ENCODE measurements at places on chromosomes 2 and 18.

GRCh38 chr18:58194028-58194427 lies 150.0 kb downstream of the NEDD4L start:
- peak; percentile 60 for DNase-seq

DNA sequence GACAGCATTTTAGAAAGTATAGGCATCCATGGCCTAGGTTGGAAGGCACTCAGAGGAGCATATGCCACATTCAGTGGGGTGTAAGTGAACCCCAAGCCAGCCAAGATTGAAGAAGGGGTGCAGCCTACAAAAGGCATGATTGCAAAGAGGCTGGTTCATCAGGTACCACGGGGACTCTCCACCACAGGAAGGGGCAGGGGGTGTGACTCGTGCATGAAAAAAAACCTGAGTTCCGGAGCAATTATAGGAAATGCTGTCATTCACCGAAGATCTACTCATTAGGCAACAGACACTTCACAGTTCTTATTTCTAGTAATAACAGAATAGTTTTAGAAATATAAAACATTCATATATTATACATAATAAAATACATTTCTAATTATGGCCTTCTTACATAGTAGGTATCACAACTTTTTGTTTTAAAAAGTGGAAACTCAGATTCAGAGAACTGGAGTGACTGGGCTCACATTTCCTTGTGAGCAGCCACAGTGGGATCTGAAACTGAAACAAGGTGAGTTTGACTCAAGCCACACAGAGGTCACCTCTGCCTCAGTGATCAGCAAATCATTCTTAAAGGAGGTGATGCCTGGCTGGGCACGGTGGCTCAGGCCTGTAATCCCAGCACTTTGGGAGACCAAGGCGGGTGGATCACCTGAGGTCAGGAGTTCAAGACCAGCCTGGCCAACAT lies 188.4 kb upstream of the GYPC start:
- DNase-seq, result no peak

- DNase-seq, result peak; percentile 24
Observed at GRCh38 chr2:112688086-112688880, 32.5 kb upstream of the NT5DC4 start.

DNA sequence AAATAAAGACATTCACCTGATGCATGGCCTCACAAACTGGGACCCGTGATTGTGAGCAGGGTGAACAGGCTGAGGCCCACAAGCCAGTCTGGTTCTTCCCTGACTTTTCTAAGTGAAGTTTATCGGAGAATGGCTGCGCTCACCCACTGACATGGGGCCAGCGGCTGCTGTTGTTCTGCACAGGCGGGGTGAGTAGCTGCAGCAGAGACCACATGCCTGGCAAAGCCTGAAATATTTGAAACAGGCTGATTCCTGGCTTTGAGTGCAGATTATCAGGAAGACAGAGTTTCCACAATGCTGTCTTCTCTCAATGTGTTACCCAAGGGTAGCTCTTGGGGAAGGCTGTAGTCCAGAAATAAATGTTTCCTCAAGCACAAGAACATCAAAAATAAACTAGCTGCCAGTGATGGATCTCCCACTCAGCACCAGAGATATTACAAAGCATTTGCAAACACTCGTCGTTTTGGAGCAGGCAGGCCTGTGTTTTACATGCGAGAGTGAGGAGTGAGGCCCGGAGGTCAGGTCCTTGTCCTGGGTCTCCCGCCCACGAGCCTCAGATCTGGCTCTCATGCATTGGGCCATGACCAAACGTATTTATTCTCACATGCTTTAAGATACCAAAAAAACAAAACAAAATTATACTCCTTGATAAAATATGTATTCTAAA lies 647.1 kb downstream of the GALR1 start:
- no peak for DNase-seq

DNA sequence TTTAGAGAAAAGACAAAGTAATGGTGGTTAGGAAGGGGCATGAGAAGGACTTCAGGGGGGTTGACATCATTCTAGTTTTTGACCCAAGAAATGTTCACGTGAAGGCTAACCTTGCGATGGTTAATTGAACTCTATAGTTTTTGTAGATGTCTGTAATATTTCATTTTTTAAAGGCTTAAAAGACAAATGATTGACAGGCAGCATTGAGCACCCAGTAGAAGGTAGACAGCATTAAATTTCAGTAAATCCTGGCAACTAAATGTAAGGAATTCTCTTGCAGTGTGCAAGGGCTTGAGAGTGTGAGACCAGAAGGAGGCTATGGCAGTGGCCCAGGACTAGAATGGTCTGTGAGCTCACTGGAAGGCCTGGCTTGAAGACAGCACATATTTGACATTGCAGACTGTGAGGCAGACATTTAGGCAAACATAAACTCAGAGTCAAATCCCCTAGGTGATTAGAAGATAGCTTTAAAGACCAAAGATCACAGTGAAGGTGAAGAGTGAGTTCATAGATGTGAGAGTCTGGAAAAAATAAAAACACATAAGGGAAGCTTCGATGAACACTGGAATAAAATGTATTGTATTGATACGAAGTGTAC lies 100.1 kb upstream of the MAP4K4 start:
- peak; percentile 48 for DNase-seq

DNA sequence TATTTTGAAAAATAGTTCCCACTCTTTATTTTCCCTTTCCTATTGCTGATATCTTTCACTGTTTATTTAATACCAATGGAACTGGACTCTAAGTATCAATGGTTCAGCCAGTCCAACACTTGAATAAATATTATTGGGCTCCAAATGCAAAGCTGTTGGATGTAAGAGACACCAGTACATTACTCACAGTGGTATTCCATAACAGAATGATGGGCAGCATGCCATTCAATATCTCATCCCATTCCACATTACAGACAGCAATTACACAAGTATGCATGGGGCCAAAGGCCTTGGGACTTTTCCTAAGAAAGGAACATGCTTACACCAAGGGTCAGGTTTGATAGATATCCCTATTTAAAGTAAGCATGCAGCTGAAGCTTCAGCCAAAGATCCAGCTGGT lies 231.9 kb downstream of the RND3 start:
- DNase-seq, result peak; percentile 90

DNA sequence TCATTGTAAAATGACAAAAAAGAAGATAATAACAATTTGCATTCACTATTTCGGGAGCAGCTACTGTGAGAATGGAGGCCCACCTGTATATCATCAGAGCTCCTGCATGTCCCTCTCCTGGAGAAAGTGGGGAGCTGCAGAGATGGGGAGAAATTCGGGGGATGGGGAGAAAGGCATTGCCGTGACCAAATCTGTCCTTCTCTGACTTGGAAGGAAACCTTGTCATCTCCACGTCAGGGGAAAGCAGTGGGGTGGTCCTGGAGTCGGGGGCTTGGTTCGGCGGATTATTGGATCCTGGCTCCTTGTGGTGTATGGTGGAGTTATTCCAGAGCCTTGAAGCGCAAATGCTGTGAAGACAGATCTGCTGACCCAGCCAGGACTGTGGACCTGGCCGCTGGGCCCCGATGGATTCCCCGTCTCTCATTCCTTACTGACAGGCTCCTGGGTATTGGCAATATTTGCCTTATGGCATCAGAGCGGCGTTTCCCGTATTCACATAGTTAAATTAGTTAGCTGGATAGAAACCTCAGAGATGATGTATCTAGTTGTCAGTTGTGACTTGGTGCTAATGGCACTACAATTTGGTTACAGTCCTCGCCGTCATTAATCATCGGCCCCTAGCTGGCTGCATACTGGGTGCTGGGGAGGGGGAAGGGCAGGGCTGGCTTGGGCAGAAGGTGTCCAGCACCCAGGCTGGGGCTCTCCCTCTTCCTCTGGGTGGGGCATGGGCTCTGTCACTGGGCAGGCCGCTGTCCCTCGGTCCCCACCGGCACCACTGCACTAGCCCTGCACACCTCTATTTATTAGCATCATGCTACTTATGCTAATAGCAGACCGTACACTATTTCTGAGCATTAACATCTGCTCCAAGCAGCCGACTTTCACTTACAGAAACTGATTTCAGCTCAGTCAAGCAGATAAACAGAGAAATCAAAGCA lies 31.7 kb downstream of the CELF4 start:
- no peak for DNase-seq

DNA sequence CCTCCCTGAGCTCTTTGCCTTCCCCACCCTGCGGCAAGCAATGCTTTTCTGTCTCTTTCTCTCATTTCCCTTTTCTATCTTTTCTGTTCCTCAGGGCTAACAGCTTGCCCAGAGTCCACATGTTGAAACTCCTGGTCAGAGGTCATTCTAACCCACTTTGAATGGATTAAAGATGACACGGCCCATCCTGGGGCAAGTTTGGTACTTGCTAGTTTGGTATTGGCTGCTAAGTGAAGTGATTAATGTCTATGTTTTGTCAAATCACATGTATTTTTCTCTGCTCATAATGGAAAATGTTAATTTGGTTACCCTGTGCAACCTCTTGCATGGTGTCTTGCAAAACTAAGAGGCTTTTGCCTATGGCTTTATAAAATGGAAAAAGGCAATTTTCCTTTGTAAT lies 960.2 kb downstream of the CNTNAP5 start:
- DNase-seq, result peak; percentile 55

- no peak for DNase-seq
Observed at GRCh38 chr2:11939523-11939922, 193.1 kb downstream of the LPIN1 start.

GRCh38 chr2:26670171-26670570 lies 22.4 kb upstream of the KCNK3 start:
- peak; percentile 37 for DNase-seq

GRCh38 chr2:20930928-20931327 lies 108.0 kb upstream of the LDAH start:
- peak; percentile 53 for DNase-seq

DNA sequence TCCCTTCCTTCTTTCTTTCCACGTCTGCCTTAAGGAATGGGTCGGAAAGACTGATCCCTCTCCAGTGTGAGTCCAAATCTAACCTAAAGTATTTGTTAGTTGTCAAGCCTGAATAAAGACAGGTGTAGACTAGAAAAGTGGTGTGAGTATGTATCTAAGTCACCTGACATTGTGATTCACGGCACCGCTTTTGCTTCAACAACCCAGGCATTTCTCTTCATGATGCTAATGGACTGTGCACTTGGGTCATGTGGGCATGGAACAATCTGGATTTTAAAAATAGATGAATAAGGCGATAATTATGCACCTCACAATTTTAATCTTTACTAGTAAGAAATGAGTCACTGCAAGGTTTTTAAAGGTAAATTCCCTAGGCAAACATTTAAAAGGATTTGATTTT lies 107.5 kb downstream of the LIPG start:
- no peak for DNase-seq

GRCh38 chr2:29162204-29162928 lies 47.2 kb downstream of the CLIP4 start:
- no peak for DNase-seq

DNA sequence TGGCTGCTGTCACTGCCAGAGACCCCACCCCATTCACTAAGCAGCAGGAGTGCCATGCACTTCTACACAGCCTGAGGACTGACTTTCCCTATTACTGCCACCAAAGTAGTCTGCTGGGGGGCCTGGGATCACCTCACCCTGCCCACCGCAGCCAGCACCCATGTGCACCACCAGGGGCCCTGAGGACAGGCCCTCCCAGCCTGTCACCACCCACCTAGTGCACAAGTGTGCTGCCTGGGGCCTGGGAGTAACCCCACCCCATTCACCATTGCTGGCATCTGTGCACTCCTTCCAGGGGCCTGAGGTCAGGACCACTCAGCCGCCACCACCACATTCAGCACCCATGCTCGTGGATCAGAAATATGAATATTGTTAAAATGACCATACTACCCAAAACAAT lies 247.8 kb upstream of the NCKAP5 start:
- DNase-seq, result no peak

DNA sequence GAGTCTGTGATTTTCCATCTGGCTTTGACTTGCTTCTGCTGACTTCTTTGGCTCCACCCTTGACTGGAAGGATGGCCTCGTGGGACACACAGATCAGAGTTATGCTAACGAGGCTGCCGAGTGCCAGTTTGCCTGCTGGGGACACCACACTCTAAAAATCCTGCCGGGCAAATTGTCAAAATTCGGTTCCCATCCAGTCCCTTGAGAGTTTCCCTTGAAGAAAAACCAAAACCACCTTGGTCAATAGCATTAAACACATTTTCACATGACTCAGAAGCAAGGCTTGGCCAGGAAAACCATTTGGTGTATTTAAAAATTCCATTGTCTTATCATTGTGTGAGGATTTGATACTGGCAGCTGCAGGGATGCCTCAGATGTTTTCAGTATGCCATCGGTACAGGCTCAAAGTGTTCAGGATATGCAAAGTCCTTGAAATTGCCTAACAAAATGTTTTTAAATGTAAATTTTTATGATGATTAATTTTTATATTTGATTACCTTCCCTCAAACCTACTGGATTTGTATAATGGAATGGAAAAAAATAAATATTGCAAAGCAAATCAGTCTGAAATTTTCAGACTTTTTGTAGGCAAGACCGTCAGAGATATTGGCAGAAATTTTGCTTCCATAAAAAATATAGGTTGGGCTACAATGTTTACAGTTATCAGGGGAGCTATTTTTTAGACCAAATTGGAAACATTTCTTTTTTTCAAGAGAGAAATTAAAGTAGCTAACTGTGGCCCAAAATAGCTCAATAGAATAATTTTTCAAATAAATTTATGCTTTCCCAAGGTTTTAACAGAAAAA lies 41.6 kb downstream of the KCNE4 start:
- DNase-seq, result peak; percentile 90

DNA sequence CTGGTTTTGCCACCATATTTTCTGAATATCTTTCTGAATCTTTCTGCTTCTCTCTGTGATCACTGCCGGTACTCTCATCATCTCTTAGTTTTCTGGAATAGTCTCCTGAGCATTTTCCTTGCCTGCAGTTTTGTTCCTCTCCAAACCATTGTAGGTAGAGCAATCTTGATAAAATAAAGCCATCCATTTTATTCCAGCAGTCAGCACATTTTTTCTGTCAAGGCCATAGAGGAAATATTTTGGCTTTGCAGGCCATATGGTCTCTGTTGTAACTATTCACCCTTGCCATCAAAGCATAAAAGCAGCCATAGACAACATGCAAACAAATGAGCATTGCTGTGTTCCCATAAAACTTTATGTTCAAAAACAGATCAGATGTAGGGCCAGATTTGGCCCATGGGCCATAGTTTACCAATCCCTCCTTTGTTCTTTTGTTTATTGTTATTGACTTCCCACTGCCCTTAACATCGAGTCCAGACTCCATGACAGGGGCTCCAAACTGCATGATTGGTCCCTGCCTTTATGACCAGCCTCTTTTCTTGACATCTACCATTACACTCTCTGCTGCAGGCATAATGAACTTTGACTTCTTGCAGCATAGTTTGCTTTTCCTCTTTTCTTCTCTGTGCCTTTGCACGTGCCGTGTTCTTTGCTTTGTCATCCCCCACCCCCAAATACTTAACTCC lies 29.8 kb downstream of the TMEM87B start:
- no peak for DNase-seq

DNA sequence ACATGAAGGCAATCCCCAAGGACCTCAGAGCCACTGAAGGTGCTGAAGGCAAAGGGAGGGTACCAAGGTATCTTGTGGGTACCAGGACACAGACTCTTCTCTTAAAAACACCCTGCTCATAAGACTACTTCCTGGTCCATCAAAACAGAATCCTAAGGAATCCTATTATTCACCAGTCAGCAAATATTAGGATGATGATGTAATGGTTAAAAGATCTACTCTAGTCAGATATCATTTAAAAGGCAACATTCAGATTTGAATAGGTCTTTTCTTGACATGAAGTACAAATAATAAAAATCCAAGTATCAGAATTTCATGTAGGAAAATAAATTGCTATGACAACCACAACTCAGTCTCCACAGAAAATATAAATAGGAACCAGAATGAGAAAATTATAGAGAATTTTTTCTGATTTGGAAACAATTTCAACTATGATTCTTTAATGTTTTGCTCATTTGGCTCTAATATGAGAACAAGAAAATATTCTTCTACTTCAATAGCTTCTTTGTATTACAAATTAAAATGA lies 77.8 kb upstream of the ZNF397 start:
- peak; percentile 3 for DNase-seq

- peak; percentile 29 for DNase-seq
Observed at GRCh38 chr18:49625021-49625691, 63.3 kb downstream of the LIPG start.

Measured in EH (cell line).